ENCODE measurements at places on chromosomes 2 and 18.

- DNase-seq, result no peak
These were observed 14.9 kb downstream of the IL1B start for GRCh38 chr2:112821682-112822081.

- no peak for DNase-seq
These were observed 1207.7 kb downstream of the SUCLG1 start for GRCh38 chr2:83251321-83251872.

DNA sequence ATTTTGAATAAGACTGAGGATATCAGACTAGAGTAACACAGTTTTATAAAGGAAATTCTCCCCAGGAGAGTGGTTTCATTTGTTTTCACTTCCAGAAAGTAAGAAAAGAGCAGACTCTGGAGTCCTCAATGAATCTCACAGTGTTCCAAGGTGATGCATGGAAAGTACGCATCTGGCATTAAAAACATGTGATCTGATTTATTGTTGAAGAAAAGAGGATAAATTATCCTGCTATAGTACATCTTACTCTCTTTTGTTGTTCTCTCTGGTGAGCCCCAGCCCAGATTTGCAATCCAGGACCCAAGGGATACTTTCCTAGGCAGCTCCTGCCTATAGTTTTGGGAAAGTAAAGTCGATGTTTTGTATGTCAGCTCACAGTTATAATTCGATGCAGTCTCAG is 285.9 kb downstream of the CTNNA2 start:
- no peak for DNase-seq

- no peak for DNase-seq
These were observed 10.1 kb upstream of the LRPPRC start for GRCh38 chr2:44005846-44006245.

DNA sequence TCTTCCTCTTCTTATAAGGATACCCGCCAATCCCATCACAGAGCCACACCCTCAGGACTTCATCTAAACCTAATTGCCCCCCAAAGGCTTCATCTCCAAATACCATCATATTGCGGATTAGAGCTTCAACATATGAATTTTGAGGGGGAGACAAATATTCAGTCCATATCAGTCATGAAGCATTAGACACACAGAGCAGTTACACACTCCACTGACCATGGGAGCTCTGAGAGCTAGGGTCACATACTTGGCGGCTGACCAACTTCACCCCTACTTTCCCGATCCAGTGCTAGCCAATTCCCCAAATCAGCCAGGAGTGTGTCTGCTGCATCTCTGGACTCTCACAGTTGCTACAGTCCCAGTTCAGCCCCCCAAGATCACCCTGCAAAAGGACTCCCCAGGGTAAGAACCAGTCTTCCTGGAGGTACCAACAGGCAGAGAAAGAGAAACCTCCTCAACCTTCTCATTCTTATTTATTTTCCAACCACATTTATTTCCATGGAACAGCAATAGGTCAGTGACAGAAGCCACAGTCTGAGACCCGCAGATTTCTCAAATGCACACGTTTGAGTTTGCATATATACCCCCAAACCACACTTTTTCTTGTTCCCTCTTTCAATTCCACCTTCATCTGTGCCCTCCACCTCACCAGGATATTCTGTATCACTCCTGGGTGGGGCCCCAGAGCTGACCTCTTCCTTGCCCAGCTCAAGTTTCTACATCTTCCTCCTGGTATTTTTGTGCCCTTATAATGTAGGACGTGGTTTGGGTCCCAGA is 33.3 kb downstream of the SPP2 start:
- no peak for DNase-seq

DNA sequence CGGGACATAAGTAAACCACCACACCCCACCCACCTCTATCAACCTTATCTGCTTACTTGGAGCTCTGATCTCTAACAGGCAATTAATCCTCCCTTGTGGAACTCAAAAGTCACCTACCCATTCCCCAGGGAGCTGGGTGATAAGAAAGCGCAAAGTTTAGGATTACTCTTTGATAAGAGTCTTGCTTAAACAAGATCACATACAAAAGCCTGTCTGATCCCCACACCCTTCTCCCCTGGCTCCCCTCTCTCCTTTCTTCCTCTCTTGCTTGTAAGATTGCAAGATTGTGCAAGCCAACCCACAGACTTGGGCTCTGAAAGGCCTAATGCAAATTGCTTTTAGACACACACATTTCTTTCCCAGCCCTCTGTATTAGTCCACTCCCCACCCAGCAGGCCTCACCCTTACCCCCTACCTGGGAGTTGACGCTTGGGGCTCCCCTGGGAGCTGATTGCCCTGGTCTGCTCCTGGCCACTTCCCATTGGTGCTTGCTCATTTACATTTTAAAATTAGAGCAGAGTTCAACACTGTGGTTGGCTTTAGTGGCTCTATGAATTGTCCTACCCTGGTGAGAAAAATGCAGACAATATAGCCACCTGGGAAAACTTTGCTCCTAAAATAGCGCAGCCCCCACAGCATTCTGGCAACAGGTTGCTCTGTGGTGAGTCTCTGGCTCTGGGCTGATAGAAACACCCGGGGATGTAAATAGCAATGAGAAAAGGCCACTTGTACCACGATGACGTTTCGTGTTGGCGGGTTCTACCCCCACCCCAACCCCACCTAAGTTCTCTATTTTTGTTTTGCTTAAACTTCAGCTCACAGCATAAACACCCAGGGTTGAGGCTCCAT is 92.8 kb upstream of the MSH2 start:
- DNase-seq, result no peak

DNA sequence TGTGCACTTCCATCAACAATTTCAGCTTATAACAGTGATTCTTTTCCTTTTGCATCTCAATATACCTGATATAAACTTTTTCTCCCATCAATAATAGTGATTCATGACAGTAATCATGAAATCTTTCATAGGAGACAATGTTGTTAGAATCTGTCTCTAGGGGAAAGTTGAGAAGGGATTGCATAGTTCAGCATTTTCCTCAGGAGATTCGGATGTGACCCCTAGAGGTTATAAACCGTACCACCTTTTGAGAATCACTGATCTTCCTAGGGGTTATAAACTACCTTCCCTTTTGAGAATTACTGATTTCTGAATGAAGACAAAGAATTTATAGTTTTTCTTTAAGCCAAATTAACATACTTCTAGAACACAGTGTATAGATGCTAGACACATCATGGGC is 53.0 kb upstream of the GALNT3 start:
- no peak for DNase-seq

- no peak for DNase-seq
These were observed 32.4 kb upstream of the ACTR3 start for GRCh38 chr2:113857464-113857863.

GRCh38 chr2:1739961-1740715 is 4.2 kb downstream of the PXDN start:
- no peak for DNase-seq

DNA sequence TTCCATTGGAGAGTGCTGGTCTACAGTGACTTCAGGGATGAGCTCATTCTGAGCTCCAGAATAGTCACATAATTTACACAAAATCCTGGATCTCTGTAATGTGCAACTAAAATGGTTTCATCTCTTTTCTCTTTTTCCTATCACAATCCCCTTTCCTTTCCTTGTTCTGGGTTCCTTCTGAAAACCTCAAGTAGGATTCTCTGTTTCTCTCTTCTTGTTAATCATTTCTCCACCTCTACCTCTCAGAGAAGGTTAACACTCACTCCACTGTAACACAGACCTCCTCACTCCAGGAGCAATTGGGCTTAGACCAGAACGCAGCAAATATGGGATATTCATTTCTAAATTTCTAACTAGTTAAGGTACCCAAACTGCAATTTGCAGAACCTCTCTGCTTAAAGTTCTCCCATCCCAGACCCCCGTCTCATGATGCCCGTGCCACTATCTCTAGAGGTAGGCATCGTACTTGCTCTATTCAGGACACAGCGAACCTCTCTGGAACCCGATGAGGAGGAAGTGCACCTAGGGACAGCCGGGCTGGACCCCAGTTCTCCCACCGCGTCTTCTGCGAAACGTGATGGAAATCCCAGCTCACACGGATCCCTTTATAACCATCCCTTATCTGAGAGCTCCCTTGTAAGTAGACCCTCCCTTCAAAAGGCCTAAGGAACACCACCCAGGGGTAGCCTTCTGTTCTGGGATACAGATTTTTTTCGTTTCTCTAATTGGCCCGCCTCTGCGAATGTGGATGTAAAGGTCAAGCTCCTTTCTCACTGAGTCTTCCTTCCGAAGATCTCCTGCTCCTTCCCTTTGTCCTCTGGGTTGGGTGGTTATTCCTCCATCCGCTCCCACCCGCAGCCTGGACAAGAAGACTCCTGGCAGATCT is 1.3 kb downstream of the FOXI3 start:
- DNase-seq, result no peak

GRCh38 chr18:12640881-12641200 is 17.1 kb downstream of the SPIRE1 start:
- DNase-seq, result no peak

DNA sequence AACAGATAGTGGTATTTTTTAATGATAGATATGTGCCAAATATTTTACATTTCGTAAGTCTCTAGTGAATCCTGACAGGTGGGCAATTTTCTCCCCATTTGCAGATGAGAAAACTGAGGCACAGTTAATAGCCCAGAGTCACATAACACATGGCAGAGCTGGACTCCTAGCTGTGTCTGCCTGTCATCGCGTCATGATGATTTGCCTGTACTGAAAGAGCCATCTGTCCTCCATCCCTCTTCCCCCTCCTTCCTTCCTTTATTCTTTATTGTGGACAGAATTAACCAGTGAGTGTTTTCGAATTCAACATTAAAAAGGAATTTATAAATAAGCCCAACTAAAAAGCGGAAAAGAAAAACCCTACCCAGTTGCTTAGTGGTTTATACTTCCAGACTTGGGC is 3.2 kb downstream of the DNAJB2 start:
- DNase-seq, result no peak

- DNase-seq, result no peak
These were observed 177.4 kb downstream of the CD226 start for GRCh38 chr18:69770238-69770637.

DNA sequence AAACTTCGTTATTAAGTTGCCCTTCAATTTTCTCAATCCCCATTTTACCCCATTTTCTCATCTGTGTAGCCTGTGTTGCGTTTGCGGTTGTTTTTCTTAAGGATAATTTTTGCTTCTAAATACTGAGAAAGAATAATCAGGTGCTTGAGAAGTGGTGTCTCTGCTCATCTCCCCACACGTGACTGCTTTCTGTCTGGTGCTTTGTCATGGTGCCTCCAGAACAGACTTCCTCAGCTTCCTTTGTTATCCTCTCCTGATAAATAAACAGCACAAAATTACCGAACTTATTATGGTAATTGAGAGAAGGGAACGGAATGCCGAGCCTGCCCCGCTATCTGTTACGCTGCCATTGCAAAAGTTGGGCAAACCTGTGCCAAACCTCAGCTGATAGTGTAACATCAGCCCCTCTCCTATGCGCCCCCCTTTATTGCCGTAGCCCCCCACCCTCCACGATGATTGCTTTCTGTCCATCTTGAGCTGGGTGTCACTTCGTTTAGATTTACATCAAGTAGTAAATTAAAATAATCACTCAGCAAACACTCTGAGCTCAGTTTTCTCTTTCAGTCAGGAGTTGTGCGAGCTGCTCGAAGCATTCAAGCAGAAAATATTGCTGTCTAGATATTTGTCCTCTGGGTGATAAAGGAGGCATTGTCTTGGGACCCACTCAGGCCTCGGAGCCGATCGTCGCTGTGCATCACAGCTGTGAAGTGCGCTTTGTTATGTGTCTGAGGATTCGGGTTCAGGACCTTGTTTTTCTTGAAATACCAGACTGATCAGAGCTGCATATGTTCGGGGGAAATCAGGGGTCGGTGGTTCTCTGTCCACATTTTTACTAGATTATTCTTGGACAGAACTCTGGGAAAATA is 1008.5 kb upstream of the FANCL start:
- peak; percentile 49 for DNase-seq

- no peak for DNase-seq
These were observed 176.7 kb upstream of the PKDCC start for GRCh38 chr2:41871080-41871479.

DNA sequence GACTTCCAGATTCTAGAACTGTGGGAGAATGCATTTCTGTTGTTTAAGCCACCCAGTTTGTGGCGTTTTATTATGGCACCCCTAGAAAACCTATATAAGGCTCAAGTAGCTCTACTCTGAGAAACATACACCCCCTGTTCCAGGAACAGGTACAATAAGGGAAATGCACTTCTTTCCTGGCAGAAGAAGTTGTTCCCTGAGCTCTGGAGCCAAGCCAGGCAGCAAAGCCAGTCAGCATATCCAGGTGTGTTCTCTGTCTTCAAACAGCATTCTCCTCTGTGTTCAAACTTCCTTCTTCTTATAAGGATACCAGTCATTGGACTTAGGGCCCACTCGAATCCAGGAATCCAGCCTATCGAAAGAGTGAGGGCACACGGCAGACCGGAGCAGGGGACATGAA is 96.5 kb downstream of the TPGS2 start:
- DNase-seq, result no peak

DNA sequence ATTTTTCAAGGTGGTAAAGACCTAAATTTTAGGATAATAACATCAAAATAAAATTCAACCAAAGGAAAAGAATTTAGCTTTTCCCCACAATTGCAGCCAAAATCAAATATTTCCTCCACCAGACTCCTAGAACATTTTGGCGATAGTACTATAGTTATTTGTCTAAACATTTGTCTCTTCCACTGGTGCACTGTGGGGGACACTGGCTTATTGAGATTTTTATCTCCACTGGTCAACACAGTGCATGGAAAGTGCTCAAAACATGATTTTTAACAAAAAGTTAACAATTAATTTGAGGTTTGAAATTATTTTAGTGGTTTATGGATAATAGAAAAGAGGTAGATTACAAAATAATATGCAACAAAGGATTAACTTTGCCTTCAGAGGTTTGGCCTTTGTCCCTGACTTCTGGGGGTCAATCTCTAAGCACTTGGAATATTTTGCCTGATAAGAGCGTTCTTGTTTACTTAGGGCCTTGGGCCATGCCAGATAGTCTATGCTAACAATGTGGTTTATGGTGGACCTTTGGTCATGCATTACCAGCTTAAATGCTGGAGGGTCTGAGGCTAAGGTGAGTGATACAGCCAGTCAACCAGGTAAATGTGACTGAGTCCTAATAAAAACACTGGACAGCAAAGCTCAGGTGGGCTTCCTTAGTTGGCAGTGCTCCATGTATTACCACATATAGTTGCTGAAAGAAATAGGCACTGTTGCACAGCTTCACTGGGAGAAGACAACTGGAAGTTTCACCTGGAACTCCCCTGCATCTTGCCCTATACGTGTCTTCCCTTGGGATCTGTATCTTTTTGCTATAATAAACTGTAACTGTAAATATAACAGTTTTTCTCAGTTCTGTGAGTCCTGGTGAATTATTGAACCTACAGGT is 67.2 kb upstream of the SATB2 start:
- DNase-seq, result no peak

GRCh38 chr2:33137331-33137730 is 190.6 kb downstream of the LTBP1 start:
- DNase-seq, result no peak
